ENCODE measurements at places on chromosomes 3 and 15.

DNA sequence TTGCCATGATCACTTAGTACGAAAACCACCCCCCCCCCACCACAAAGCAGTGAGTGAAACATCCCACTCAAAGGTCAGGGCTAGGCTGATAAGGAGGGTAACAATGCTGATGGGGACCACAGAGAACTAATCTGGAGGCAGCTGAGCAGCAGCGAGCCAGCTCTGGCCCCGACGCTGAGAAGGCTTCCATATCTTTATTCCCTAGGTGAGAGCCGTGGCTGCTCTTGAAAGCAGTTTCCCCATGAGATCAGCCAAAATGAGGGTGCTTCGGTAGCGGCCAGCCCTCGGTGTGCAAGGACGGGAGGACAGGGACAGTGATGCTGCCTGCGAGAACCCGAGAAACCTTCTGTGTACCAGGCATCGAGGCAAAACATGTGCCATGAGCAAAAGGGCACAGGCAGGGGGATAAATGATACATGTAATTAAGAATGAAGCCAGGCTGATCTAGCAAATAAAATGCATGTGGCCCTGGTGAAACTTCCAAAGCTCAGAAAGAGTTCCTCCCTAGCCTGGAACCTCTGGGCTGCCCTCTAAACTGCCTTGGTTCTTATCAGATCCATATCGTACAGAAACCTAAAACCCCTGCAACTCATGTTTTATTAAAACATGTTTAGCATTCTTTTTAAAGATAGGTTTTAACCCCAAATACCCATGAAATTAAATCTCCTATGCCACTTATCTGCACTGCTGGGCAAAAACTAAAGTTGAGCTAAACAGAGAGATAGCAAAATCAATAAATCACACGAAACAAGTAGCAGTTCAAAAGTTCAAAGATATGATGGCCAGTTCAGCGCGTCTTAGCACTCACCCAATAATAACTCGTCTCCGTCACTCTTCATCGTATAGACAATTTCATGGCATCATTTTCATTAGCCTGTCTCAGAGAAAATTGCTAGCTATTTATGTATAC lies 337.3 kb downstream of the FOXP1 start:
- DNase-seq = no peak

DNA sequence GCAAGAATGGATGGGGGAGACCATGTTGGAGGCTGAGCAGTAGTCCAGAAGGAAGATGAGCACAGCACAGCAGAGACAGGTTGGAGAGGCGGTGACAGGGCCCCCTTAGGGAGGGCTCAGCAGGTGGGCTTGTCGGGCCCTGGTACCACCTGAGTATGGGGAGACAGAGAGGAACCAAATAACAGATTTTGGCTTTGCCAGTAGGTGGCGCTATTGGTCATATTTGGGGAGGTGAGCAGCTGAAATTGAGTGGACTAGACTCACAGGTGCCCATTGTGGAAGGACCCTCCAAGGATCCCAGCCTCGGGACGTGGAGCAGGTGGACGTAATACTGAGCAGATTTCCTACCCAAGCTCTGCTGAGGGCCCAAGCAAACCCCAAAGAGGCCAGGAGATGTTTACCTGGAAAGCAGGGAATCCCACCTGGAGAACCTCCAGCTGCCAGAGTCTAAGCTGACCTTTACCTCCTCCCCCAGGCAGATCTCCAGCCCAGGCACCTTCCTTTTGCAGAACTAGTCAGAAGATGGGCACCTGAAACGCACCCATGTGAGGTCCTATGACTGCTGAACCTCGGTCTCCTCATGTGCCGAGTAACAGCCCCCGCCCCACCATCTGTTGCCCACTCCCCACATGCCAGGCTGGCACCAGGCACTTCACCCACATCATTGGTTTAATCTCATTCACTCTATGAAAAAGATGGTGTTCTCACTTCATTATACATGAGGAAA lies 24.6 kb upstream of the CORO2B start:
- DNase-seq = no peak

DNA sequence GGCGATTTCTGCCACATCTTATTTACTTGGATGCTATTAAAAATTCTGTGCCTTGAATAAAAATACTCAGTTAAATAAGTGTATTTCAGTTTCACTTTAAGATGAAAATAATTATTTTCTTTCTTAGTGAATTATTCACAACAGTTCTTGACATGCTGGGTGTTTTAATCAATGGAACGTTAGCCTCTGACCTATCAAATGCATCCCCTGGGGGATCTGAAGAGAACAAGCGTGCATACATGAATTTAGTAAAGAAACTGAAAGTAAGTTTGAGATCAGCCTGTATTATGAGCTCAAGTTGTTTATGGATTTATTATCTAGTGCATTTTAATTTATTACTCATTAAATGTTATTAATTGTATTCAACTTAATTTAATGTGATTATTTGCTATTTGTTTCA lies 597 bp downstream of the P2RY12 start:
- no peak for DNase-seq

DNA sequence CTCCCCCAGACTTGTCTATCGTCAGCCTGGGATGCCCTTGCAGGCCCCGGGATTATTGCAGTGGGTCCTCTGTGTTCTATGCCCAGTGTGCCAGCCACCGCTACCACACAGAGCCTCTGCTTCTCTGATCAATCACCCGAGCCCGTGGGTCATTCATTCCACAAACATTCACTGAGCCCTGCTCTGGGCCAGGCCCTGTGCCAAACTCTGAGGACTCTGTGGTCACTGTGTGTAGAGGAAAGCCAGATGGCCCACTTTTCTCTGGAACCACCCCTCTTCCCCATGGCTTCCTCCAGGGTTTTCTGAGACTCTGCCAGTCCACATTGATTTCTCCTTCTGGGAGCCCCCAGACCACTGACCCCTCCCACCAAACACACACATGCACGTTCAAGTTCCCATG lies 55.5 kb downstream of the BSN start:
- no peak for DNase-seq

GRCh38 chr3:167396075-167396474 lies 16.0 kb upstream of the ZBBX start:
- DNase-seq = no peak

All from GM19239 (cell line).